HT1080 (cell line): ENCODE measurements at places on chromosomes 1 and 21.

DNA sequence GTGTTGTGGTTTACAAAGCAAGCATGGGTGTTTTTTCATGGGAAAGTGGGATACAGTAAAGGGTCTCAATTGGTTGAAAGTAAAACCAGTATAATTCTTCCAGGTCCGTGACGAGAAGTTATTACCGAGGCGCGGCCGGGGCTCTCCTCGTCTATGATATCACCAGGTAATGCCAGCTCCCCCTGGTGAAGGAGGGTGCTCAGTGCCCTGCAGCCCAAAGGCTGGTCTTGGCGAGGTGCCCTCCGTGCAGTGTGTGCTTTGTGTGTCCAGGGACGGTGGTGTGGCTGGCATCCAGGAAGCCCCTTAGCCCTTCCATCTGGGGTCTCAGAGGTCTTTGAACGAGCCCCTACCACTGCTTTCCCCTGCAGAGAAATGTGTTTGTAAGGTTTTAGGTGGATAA, 24.8 kb downstream of the RAB4A start:
- no peak for DNase-seq

DNA sequence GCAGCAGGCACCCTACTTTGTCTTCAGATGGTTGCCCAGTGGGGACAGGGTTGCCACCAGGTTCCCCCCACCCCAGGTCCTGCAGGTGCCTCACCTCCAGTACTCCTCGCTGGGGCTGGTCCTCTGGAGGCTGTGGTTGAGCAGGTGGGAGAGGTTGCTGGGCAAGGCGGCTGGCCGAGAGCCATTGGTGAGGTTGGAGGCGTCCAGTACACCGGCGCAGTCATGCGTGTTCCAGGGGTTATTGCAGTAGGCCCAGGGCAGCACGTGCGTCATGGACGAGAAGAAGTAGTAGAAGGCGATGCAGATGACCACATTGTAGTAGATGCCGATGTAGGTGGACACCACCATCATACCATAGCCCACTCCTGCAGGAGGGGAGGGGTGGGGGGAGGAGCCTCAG, 16.9 kb downstream of the CCDC24 start:
- no peak for DNase-seq

- DNase-seq = no peak
Observed at GRCh38 chr1:95927061-95927460, 693.1 kb downstream of the RWDD3 start.

- DNase-seq = no peak
Observed at GRCh38 chr1:94321662-94322061, 84.3 kb upstream of the ARHGAP29 start.

DNA sequence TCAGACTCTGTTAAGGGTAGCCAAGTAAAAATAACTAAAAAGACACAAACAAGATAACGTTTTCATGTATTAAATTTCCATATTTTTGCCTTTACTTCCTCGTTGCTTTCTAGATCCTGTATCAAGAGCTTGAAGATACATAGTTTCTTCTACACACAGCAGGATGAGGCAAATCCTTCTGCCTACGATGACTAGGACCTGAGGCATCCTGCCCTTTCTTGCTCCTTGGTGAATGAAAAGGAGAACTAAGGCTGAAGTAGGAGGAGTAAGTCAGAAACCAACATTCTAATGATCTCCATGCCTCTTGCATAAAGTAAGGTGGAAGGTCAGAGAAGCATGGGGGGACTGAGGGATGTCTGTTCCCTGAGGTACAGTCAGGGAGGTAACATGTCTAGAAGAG, 102.6 kb downstream of the GPATCH2 start:
- peak; percentile 59 for DNase-seq

- no peak for DNase-seq
Observed at GRCh38 chr1:3019516-3020051, 1.7 kb upstream of the ACTRT2 start.

DNA sequence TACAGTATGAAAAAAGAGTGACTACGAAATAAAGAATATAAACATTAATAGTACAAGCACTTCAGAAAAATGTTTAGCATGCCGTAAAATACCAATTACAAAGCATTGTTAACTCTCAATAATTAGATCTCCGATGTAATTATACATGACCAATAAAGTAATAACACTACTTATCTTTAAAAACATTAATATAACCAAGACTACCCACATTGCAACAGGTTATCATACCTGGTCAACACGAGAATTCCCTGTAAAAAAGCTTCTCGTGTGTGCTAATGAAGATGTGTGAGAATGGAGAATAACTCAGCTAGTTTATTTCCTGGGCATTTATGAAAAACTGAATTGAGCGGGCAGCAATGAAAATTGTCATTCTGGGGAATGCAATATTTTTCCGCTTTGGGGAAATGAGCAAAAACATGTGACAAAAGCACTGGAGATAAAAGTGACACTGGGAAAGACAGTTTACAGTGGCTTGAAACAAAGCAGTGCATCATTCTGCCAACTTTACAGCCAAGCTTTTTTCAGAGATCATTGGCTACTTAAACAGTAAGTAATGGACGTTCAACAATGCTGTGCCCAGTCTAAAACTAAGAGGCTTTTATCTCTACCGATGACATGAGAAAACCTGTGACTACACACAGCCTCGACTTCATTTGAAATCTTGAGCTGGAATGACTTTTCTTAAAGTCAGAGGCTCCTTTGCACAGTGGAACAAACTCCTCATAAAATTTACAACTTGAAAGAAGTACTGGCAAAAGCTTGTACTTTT, 34.7 kb downstream of the ITPKB start:
- no peak for DNase-seq

DNA sequence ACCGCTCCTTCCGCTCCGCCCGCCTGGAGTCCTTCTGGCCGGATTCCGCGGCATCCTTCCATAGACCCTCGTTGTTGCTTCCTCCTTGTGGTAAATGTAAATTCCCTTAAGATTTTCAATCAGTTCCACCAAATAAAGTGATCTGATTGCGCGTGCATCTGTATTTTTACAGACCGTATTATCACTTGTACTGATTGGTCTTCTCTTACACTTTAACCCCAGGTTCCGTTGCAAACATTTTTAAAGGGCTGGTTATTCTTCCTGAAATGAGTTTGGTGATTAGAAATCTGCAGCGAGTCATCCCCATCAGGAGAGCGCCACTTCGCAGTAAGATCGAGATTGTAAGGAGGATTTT, 483 bp downstream of the YBEY start:
- no peak for DNase-seq

- peak; percentile 43 for DNase-seq
Observed at GRCh38 chr1:14476170-14476955, 122.1 kb upstream of the KAZN start.

GRCh38 chr21:18810136-18810535, 406.6 kb upstream of the TMPRSS15 start:
- DNase-seq = no peak

DNA sequence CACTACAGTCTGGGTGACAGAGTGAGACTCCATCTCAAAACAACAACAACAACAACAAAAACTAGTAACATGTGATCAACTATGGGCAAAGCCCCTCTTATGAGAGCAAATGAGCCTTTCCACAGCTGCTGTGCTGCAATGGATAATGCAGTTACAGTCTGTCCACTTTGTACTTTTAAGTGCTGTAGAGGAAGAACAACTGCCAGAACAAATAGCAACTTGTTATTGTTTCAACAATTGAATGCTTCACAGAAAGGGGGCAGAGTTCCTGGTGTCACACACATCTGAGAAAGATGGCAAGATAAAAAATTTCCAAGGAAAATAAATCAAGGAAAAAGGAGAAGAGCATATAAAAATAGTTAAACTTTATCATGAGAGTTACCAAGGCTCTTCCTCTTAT, 243.6 kb upstream of the DMRTA2 start:
- no peak for DNase-seq

GRCh38 chr1:1335283-1335682, 4.2 kb downstream of the TAS1R3 start:
- no peak for DNase-seq

DNA sequence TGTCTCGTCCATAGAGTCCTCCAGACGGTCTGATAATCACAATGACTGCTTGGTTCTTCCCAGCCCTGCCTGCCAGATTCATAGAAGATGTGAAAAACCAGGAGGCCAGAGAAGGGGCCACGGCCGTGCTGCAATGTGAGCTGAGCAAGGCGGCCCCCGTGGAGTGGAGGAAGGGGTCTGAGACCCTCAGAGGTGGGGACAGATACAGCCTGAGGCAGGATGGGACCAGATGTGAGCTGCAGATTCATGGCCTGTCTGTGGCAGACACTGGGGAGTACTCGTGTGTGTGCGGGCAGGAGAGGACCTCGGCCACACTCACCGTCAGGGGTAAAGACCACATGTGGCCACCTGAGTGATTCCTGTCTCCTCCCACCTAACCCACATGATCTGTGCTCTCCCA, 86.9 kb downstream of the OBSCN start:
- no peak for DNase-seq

DNA sequence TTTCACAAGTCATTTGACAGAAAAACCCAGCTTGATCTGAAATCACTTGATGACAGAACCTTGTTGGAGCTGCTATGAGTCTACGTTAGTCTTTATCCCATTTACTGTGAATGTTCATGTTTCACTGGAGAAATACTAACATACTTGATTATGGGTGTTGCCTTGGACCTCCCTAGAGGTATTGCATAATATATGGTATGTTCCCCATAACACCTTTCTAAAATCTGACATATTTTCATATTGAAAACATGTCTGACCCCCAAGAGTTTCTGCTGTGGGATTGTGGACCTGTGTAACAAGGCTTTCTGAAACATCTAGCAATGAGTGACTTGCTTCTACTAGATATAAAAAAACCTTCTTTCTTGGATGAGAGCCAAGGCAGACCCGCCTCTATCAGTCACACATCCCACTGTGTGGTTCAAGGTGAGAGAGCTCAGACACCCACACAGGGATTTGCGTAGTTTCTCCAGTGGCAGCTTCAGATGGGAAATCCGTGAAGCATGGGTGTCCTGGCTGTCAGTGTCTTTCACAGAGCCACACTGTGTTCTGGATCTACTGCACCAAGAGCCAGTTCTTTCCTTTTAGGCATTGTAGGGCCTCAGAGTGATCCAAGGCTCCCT, 4.6 kb downstream of the NENF start:
- DNase-seq = no peak

GRCh38 chr21:46032100-46032499, 50.5 kb downstream of the COL6A1 start:
- no peak for DNase-seq

DNA sequence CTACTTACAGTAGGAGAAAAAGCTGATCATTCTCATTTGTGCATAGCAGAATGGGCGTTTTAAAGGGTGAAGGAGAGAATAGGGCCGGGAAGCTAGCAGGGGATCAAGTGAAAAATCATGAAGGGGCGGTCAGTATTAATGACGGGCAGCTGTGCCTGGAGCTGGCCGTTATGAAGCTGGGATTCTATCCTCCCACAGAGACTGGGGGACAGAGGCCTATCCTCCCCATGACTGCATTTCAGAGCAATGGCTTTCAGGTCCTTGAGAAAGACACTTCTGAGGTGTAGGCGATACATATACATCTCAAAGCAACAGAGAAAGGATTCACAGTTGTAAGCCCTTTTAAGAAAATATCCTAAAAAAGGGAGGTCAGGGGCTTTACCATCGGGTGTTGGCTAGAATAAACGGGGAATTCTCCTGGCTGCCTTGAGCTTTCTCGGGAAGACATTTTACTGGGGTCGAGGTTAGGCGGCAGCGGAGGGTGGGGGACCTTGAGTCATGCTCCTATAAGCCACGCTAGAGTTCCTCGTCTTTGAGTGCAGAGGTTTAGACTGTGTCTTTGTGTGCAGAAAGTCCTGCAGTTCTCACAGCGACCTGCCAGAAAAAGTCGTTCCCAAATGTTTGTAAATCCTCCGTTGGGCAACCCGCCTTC, 559 bp upstream of the MTARC2 start:
- no peak for DNase-seq

DNA sequence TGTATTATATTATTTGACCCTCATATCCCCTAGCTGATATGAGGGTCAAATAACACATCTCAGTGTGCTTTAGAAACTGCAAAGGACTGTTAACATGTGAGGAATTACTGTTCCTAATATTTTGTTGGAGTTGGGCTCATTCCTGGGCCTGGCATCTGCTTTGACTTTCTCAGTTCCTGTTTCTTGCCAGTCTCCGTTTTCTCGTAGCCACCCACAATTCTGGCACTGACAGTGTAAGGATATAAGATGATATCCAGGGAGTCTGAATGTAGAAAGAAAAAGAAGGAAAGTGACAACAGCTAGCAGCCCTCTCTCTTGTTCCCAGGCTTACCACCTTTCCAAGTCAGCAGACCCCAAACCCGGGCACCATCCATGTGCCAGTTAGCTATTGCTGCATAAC, 54.4 kb upstream of the SCMH1 start:
- no peak for DNase-seq

DNA sequence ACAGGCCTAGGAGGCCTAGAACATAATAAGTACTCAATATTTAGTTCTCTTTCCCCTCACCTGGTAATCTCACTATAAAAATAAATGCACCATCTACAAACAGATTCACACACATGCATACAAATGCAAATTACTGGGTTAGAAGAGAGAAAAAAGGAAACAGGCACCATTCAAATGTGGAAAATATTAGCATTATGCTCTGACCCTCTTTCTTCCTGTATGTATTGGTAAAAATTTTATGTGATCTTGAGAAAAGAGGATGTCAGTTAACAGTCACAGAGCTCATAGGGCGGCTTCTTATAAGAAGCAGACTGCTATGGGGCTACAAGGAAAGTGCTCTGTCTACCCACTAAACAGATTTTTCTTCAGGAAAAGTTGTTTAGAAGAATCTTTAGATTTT, 565.4 kb downstream of the LMO4 start:
- DNase-seq = no peak

DNA sequence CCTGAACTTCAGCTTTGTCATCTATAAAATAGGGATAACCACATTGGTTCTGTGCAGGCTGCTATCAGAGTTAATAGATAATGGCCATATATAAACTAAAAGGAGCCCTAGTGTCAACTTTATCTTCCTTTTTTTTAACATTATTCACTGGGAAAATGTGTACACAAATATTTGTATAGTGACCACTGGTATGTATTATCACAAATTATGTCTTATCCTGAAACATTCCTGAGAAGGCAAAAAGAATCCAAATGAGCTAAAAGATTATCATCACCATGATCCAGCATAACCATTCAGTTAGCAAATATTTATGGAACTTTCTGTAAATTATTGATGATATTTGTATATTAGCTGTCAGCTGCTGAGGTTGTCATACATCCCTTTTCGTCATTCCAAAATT, 16.6 kb downstream of the ANGPTL3 start:
- no peak for DNase-seq

- no peak for DNase-seq
Observed at GRCh38 chr21:41831866-41832595, 47.1 kb downstream of the PRDM15 start.

GRCh38 chr1:234647245-234647644, 37.3 kb upstream of the IRF2BP2 start:
- DNase-seq = no peak

- no peak for DNase-seq
Observed at GRCh38 chr1:64502083-64502482, 32.2 kb downstream of the CACHD1 start.

- DNase-seq = no peak
Observed at GRCh38 chr1:200384818-200385390, 24.9 kb downstream of the ZNF281 start.

DNA sequence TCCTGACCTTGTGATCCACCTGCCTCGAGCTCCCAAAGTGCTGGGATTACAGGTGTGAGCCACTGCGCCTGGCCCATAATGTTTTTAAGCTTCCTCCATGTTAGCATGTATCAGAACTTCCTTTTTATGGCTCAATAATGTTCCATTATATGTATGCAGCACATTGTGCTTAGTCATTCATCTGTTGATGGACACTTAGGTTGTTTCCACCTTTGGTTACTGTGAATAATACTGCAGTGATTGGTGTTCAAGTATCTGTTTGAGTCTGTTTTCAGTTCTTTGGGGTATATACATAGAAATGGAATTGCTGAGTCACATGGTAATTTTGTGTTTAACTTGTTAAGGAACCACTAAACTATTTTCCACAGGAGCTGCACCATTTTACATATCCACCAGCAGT, 17.7 kb downstream of the CMPK1 start:
- peak; percentile 40 for DNase-seq
